Activated CD4-positive, alpha-beta T cell treated with anti-CD3 and anti-CD28 coated beads, Interleukin-2, amount 10 ng/mL, durations not matched to agents 7 days and 5 days (primary cell): ENCODE measurements at places on chromosomes 6 and 20.

DNA sequence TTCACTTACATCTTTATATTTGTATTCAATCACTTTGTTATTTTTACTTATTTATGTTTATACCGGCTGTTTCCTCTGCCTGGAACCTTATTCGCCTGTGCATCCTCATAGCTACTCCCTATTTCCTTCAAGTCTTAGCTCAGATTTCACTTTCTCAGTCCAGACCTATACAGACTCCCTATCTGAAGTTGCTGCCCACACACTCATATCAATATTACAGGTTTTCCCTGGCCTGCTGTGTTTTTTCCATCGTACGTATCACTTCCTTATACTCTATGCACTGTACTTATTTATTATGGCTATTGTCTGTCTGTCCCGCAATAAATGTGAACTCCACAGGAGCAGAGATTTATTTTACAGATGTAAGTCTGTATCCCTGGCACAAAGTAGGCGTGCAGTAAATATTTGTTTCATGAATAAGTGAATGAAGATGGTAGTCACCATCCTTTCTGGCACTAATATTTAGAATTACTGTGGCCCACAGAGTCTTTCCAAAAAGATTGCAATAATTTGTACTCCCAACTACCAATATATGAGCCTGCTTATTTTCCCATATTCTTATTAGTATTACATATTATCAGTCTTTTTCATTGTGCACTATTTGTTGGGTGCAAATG lies 64.9 kb downstream of the TNFAIP3 start:
- DNase-seq, result no peak

GRCh38 chr6:64280569-64280968 lies 645.0 kb downstream of the PHF3 start:
- DNase-seq, result no peak

DNA sequence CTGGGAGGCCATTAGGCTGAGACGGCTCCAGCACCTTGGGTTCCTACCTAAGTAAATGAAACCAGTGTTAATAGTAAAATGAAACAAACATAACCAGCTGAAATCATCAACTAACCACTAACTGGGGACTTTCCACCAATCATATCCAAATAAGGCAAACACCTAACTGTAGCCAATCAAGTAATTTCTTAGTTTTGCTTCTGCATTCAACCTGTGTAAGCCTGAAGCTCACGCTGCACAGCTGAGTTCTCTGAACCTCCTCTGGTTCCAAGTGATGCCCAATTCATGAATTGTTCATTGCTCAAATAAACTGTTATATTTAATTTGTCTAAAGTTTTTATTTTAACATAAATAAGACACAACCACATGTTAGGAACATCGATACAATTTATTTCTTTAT lies 22.5 kb downstream of the KLHL32 start:
- no peak for DNase-seq

- DNase-seq, result peak; percentile 26
Observed at GRCh38 chr6:6315660-6316059, 4.8 kb downstream of the F13A1 start.

- no peak for DNase-seq
Observed at GRCh38 chr6:140537211-140537610, 1162.8 kb upstream of the CITED2 start.

GRCh38 chr20:40600441-40601219 lies 88.4 kb downstream of the MAFB start:
- no peak for DNase-seq

GRCh38 chr6:83978324-83978734 lies 55.2 kb upstream of the MRAP2 start:
- no peak for DNase-seq

DNA sequence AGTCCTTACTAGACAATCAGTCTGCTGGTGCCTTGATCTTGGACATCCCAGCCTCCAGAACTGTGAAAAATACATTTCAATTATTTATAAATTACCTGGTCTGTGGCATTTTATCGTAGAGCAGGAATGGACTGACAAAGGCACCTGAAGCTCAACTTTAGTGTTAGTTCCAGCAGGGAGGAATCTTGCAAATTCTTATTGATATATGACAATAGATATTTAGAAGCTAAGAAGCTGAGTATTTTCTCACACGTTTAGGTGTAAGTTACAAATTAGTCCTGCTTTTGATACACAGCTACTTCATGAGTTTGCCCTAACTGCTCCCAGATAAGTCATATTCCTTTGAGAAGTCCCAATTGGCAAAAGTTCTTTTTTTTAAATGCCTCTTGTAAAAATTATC lies 138.0 kb upstream of the ZNF217 start:
- DNase-seq, result no peak

- DNase-seq, result no peak
Observed at GRCh38 chr6:15769511-15770018, 106.7 kb upstream of the DTNBP1 start.

GRCh38 chr6:42407379-42407778 lies 44.3 kb downstream of the TRERF1 start:
- DNase-seq, result no peak

DNA sequence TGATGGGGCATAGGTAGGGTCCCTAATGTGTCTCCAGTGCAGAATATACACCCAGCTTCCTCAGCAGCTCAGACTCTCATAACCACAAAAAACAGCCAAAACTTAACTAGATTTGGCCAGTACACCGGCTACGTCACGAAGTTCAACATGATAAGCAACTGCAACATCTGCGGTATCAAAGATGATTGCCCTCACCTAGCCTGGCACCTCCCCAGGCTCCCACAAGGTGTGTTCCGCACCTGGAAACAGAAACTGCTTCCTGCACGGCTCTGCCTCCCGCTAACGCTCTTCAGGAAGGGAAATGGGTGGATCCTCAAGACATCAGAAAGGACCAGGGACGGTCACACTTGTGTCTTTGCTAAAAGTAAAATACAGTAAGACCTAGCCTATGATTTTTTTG lies 9.5 kb downstream of the TXNDC5 start:
- DNase-seq, result no peak

GRCh38 chr6:147974376-147974775 lies 368.3 kb upstream of the SASH1 start:
- no peak for DNase-seq

- no peak for DNase-seq
Observed at GRCh38 chr6:8108759-8109539, 6.6 kb upstream of the EEF1E1 start.

- DNase-seq, result no peak
Observed at GRCh38 chr20:8414586-8415274, 282.7 kb downstream of the PLCB1 start.

GRCh38 chr6:41545247-41545702 lies 906 bp upstream of the FOXP4 start:
- no peak for DNase-seq

DNA sequence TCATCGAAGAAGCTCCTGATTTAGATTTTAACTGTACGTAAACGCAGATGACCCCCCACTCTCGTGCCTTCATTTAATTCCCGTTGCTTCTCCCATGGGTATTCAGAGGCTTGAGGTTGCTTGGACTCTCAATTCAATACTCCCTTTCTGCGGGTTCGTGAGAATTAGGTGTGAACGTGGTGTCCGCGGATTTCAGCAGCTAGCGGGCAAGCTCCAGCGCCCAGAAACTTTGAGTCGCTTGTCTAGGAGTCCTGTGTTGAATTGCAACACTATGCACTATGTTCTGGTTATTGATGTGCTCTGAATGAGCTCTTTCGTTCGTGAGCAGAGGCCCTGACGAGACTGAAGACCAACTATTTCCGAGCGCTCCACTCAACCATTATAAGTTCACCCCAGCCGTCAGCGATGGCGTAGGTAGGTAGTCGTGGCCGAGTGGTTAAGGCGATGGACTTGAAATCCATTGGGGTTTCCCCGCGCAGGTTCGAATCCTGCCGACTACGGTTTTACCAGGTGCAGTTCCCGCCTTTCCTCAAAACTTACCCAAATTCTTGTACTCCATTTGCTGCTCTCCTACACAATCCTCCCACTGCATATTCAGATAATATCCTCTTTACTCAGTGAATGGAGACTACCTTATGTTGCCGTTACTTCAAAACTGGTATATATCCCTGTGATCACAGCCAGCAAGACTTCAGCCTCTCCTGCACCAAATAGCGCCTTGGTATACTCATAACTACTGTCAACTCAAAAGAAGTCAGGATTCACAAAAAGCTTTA lies 72.6 kb upstream of the ZNF184 start:
- DNase-seq, result no peak

- no peak for DNase-seq
Observed at GRCh38 chr6:165566088-165566828, 96.8 kb downstream of the PDE10A start.

- no peak for DNase-seq
Observed at GRCh38 chr20:539191-539590, 4.4 kb downstream of the CSNK2A1 start.

DNA sequence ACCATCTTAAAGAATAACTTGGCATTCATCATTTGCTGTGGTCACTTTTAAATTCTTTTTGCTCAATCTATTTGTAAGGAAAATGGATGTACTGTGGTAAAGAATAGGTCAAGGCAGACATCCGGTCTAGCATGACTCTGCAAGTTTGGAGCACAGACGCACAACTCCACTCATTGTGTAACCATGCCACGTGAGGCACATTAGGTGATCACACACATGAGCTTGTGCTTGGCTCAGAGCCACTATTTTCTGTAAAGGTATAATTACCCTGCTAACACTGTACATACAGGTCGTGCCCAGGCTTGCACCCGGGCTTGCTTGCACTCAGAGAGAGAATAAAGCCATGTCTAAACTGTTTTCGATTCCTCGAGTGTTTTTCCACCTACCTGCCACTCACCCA lies 1289.1 kb upstream of the ADGRB3 start:
- no peak for DNase-seq

- no peak for DNase-seq
Observed at GRCh38 chr6:135149376-135149775, 31.7 kb upstream of the MYB start.

- DNase-seq, result no peak
Observed at GRCh38 chr6:90846824-90847223, 260.0 kb upstream of the MAP3K7 start.

DNA sequence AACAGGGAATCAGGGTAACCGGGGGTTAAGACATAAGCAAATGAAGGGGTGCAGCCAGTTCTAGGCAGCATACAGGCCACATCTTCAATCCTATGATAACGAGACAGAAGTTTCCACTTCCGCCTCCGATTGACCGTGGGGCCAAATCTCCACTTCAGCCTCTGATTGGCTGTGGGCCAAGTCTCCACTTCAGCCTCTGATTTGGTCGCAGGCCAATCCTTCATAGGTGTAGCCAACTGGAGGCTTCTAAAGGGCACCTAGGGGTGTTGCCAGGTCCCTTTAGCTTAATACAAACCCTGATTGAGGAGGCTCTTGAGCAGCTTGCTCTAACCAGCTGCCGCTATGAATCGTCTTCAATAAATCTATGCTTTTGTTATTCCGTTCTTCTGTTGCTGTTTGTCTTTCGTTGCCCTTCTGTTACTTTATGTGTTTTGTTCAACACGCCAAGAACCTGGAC lies 2.1 kb upstream of the ERGIC3 start:
- DNase-seq, result peak; percentile 46

- DNase-seq, result no peak
Observed at GRCh38 chr6:67567842-67568241, 1067.2 kb upstream of the ADGRB3 start.

DNA sequence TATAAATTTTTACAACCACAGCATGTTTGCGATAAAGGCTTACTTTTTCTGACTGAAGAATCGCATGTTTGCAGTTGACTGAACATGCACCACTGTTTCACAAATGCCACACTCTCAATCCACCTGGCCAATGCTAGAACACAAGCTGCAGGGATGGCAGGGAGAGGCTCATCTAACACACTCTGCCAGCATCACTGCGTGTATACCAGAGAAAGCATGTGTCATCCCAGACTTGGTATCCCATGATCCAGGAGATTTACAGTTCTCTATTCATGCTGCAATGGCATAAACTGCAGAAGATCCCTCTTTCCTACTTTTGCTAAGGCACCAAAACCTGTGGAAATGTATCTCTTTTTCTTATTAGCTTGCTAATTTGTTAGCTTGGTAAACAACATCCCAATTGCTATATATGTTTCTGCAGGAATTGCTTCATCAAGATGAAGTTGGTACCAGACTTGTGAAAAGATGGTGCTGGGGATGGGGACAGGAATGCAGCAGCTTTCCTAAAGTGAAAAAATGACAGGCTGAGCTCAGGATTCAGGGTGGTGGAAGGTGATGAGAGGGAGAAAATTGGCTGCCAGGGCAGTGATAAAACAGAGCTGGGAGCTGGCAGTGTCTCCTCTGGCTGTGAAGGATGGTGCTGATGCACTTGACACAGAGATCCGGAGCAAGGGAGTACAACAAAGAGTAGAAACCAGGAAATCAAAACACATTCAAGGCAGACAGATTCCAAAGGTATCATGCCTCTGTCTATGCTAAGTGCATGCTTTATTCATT lies 186.9 kb downstream of the HIVEP2 start:
- DNase-seq, result no peak

GRCh38 chr20:35226884-35227681 lies 593 bp downstream of the MMP24 start:
- peak; percentile 48 for DNase-seq

DNA sequence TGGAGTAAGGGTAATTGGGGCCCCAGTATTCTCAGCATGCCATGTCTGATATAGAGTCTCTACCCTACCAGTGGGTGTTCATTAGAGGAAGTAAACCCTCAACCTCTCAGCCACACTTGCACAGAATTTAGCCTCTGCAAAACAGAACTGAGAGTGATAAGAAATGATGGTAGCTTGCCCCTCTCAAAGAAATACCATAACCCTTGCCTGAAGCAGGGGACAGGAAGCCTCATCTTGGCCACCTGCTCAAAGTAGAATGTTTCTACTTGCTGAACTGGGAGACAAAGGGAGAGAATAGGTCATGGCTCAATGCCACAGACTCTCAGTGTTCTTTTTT lies 33.7 kb downstream of the SPTLC3 start:
- DNase-seq, result no peak

GRCh38 chr6:159788753-159789376 lies 537 bp downstream of the TCP1 start:
- peak; percentile 23 for DNase-seq

DNA sequence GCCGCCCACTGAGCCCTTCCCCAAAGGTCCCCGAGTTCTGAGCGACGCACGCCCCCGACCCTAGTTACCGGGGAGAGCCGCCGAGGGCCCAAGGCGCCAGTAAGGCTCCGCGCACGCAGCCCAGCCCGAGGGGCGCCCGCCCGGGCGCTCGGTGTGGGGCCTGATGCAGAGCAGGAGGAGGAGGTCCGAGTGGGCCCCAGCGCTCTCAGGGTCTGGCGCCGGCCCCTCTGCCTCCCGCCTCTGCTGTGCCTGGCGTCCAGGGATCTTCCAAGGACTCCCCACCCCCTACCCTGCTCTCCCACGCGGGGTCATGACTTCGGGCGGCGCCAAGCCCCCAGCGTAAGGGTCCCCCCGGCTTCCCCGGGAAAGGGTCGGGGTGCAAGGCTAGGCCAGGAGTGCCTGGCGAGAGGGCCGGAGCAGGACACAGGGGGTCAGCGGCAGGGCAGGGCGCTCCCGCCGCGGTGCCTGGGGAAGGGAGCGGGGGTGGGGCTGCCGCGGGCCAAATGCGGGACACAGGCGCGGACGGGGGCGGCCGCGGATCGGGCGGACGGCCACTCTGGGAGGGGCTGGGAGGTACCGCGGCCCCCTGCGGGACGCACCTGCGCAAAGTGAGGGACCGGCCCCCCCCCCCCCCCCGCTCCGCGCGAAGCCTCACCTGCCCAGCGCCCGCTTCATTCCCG lies 637 bp downstream of the ABHD12 start:
- peak; percentile 19 for DNase-seq
